Dermis microvascular lymphatic vessel endothelial cell (primary cell): ENCODE measurements at places on chromosomes 6 and 20. TPM values are rescaled to one million over a fixed set of nuclear protein-coding genes. Genes with fewer than 3 reads are reported as not detected.

DNA sequence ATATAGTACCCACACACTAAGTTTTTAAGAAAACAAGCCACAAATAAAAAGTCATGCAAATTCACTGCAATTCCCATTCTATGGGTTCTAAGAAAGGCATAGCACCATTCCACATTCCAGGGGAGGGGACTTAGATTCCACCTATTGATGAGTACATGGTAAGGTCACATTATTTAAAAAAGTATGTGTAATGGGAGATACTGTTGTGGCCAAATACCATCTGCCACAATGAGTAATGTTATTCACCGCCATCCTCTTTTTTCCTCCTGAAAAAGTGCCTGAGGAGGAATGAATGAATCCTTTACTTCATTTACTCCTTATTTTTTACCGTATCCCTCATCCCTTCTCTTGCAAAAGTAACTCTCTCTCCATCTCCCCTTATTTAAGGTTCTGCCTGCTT is 27.0 kb upstream of the ADGRF1 start:
- no peak for DNase-seq

DNA sequence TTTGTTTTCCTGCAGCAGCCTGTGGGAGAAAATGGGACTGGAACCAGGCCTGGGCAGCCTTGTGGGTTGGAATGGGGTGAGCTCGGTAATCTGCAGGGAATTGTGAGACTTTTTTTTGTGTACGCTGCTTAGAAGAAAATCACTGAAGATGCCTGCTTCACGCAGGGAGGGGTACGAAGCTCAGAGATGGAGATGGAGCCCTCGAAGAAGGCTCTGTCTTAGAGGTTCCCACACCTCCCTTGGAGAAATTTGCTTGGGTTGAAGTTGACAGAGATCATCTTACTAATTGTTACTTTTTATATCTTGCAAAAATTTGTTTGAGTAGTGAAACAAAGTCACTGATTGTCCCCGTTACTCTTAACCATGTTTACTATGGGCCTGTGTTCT is 894 bp downstream of the PYGB start:
- no peak for DNase-seq

- no peak for DNase-seq
These were observed 2.0 kb downstream of the PDE10A start for GRCh38 chr6:165660857-165661663.

DNA sequence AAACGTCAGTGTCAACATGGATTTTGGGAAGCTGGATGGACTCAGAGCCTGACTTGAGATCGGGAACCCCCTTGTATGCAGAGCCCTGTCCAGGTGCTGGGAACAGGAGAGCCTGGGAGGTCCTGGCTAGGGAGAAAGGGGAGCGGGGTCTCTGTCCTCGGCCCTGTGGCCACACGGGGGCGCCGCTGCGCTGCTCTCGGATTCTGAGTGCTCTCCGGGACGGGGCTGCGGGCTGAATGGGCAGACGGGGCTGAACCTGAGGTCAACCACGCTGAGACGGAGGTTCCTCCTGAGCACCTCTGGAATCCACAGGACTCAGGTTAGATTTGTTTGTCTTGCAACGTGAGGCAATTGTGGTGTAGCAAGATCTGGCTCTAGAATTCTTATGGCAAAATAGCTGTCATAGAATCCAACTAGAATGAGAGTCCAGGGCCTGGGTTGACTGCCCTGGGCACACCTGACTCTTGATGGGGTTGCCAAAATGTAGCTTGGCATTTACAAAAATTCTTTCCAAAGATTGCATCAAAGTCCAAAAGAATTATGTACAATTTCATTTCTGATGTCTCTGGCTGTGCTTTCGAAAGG is 20.6 kb upstream of the HLA-F start:
- peak; percentile 45 for DNase-seq

GRCh38 chr6:106163966-106164877 is 78.1 kb downstream of the PRDM1 start:
- no peak for DNase-seq

DNA sequence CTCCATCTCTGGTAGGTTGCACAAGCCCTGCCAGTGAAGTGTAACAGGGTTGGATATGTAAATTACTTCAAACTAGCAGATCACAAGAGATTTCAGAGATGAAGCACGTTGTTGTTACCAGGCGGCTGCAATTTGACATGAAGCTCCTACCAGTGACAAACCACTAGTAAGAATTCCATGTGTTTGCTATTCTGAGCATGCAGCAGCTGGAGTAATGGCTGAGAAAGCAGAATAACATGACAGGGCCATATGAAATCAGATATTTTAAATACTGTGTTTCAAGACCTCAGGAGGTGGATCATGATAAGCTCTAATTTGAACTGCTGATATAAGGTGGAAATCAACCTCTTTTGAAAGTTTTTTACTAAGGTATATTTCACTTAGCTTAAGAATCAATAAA is 11.4 kb downstream of the RIN2 start:
- no peak for DNase-seq

Gene CCN6
- total RNA-seq: not detected in 2 replicates

Gene KCNQ5
- total RNA-seq: under 0.01 TPM in 1 of 2 replicates, not detected in the other

DNA sequence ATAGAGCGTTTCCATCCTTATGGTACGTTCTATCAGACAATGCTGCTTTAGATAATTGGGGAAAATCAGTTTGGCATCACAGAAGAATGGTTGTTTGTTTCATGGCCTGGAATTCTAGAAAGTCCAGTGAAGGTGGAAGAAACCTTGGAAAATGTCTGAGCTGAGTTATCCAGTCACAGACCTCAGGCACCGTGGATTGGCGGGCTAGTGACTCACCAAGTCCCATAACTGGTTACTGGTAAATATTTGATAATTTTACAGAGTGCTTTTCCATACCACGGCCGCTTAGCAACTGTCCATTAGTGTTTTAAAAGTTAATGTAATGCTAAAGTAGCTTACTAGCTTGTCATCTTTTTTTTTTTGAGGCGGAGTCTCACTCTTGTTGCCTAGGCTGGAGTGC is 99.4 kb downstream of the SLC35B3 start:
- no peak for DNase-seq

DNA sequence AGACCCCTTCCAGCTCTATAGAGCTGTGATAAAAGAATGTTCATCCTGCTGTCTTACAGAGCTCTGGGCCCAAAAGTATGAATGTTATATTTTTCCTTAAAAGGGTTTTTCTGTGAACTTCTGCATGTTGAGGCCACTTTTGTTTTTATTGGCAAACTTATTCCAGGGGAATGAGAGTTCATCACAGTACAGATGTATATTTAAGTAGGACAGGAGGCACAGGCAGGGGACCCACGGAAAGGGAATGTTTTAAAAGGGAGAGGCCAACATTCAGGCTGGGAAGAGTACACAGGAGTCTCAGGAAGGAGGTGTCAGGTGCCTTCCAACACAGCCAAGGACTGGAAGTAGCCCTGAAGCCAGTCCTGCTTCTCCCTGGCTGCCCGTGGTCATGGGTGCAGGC is 148.4 kb downstream of the EYA2 start:
- DNase-seq: no peak

Gene EPHA7
- under 0.01 TPM in 2 replicates for total RNA-seq

Gene KCNK17
- total RNA-seq: not detected in 2 replicates

Gene TBXT
- total RNA-seq: not detected in 2 replicates

Gene SPDEF
- total RNA-seq: under 0.01 TPM in 1 of 2 replicates, not detected in the other

DNA sequence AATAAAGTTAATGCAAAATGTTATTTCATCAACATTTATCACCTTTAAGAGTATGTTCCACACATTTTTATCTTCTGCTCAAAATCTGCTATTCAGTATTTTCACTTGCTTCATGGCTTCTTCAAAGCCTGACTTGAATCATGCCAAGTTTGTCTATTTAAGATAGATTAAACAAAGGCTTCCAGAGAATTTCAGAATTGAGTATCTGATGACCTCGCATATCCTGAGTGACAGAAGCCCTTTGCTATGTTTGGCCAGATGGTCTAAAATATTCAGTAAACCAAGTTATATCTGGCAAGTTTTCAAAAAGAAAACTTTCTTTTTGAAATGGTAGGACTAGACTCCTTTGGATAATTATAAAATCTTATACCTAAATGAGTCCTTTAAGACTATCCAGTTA is 348.9 kb upstream of the KCNQ5 start:
- DNase-seq: peak; percentile 63
